ENCODE measurements at places on chromosomes 3 and 15.

DNA sequence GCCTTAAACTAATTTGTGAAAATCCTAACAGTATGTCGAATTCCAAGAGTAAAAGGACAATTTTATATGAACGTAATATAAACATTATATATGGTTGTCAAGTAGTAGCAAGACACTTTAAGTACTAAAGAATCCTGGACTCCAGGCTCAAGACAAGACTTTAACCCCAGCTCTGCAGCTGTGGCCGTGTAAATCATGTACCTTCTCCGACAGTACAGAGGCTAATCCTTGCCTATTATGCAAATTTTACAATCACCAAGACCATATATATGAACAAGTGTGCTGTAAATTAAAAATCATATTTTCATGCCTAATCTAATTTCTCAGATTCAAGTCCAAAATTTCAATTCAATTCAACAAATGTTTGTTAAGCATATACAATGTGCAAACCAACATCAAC, 35.8 kb downstream of the RBM15B start:
- no peak for DNase-seq

DNA sequence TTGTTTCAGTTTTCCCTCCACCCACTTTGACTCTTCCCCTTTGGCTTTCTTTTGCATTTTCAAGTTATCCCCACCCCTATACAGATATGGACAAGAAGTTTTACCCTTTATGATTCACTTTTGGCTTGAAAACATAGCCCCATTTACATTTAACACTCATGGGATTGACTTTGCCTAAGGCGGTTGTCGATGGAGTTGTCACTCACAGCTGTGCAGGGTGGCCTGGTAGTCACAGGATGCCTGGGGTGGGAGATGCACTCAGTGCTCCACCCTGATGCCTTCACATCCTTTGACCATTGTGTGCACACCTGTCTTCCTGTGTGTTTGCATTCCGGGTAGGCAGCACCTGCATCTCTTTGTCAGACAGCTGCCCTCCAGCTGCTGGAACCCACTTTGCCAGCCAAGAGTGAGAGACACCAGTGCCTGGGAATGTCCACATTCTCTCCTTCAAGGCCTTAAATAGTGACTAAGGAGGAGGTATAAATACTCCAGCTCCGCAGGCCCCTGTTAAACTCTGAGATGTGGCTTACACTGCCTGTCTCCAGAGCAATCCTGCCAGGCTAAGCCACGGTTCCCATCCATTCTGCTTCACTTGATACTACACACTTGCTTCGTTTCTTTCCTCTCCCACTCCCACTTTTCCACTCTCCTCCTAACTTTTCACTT, 191.5 kb upstream of the SLC24A5 start:
- no peak for DNase-seq

DNA sequence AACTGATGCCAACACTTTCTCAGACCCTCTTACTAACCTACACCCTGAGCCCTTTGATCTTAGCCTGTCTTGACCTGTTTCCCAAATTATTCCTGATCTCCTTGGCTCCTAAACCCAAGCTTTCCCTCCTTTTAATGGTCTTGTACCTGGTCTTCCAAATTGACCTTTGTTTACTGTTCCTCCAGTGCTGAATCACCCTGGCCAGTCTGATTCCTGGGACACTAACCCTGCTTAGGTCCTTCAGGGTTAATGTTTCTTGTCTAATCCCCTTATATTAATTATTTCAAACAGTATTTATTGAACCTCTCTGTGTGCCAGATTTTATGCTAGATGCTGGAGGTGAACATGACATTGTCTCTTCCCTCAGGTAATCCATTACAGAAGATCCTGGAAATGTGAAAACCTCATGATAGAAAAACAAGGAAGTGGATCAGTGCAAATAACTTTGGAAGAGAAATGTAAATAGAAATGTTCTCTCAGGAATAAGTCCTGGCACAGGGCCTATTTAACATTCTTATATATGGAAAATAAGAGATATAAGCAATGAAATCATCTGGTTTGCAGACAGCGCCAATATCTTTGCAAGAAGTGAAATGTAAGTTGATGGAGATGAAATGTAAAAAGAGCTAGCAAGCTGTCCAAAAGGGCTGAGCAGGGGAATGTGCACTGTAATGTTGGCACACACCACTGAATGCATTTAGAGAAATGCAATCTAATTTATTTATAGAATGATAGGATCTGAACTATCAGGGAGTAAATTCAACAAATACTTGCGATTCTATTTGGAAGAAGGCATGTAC, 20.7 kb downstream of the HGD start:
- DNase-seq, result peak; percentile 41

DNA sequence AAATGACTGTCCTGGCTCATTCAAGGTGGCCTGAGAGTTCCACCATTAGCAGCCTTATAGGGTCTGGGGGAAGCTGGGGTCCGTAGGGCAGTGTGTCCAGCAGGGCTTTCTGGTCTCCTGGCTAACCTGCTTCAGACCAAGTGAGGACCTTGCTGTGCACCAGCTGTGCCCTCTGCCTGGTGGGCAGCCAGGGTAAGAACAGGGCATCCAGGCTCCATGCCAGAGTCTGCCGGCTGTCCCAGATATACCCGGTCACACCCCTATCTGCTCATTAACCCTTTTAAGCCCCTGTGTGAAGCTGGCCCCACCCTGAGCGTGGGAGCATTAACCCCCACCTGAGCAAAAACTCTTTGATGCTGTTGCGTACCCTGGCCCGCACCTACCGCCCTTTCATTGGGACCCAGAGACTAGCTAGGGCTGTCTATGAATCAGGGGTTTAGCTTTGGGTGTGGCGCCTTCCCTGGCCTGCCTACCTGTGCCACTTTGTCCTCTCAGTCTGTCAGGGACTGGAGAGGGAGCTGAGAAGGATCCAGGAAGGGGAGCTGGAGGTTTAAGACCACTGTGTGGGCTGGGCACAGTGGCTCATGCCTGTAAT, 17.6 kb downstream of the SEMA3F start:
- DNase-seq, result no peak

- DNase-seq, result peak; percentile 71
Observed at GRCh38 chr15:87777054-87777561, 479.4 kb downstream of the NTRK3 start.
